ENCODE measurements at places on chromosomes 16 and 17.
A peak's percentile ranks its signal among the peaks of the same experiment; 100 is the strongest.

GRCh38 chr17:29568331-29569244 is at the start of gene TP53I13:
TSS of gene TP53I13 (plus strand) at chr17:29568701. CDS start at chr17:29568759, 58 bp downstream.
- peak; percentile 93 for DNase-seq

- peak; percentile 6 for DNase-seq
Measured at GRCh38 chr16:87042551-87043230, 274.5 kb downstream of the C16orf95 start.

- no peak for DNase-seq
Measured at GRCh38 chr16:57574646-57575467, 32.4 kb downstream of the ADGRG5 start.

- DNase-seq, result no peak
Measured at GRCh38 chr17:65130832-65131231, 6.3 kb upstream of the RGS9 start.

- DNase-seq, result no peak
Measured at GRCh38 chr16:81547194-81547938, 102.8 kb downstream of the CMIP start.

GRCh38 chr16:4876646-4877379 is 29.5 kb downstream of the UBN1 start:
- no peak for DNase-seq

- DNase-seq, result no peak
Measured at GRCh38 chr17:74552037-74552436, 6.1 kb upstream of the CD300C start.

GRCh38 chr17:8914554-8914953 is 47.1 kb upstream of the PIK3R6 start:
- DNase-seq, result no peak

- DNase-seq, result no peak
Measured at GRCh38 chr16:75048530-75048929, 49.7 kb downstream of the ZNRF1 start.

DNA sequence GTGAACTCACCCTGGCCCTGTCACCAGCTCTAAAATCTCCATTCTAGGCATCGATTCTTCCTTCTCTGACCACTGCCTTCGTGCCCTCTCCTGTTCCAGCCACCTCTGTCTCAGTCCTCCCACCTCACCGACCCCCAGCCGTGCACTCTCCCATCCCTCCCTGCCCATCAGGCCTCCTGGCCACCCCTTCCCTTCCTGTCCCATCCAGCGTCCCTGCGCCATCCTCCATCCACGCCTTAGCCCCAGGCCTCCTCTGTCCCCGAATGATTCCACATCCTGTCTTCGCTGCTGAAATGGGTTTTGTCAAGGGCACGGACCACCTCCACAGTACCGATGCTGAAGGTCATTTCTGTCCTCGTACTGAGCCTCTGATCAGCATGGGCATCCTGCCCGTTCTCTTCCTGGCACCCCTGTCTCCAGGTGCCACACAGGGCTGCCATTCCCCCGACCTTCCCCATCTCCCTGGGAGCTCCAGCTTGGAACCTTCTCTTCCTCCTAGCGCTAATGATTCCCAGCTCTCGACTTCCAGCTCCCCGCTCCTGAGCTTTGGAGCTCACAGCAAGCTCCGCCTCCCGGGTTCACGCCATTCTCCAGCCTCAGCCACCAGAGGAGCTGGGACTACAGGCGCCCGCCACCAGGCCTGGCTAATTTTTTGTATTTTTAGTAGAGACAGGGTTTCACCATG is 2.6 kb downstream of the TRIM65 start:
- no peak for DNase-seq

- peak; percentile 47 for DNase-seq
Measured at GRCh38 chr17:81534157-81535006, 6.2 kb downstream of the FSCN2 start.

DNA sequence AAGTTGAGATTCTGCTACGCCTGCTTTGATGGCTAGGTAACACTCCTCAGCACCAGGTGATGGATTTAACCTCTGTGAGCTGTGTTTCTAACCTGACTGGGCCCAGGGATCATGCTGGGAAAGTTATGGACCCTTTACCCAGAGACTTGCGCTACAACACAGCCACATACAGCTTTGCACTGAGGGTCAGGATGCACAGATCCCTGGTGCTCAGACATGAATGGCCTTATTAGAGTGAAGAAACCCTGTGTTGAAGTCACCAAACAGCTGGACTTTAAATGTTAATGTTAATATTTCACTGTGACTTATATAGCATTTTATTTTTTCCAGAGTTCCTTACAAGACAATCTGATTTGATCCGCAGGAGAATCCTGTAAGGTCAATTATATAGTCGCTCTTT is 114.3 kb downstream of the MSI2 start:
- DNase-seq, result no peak

DNA sequence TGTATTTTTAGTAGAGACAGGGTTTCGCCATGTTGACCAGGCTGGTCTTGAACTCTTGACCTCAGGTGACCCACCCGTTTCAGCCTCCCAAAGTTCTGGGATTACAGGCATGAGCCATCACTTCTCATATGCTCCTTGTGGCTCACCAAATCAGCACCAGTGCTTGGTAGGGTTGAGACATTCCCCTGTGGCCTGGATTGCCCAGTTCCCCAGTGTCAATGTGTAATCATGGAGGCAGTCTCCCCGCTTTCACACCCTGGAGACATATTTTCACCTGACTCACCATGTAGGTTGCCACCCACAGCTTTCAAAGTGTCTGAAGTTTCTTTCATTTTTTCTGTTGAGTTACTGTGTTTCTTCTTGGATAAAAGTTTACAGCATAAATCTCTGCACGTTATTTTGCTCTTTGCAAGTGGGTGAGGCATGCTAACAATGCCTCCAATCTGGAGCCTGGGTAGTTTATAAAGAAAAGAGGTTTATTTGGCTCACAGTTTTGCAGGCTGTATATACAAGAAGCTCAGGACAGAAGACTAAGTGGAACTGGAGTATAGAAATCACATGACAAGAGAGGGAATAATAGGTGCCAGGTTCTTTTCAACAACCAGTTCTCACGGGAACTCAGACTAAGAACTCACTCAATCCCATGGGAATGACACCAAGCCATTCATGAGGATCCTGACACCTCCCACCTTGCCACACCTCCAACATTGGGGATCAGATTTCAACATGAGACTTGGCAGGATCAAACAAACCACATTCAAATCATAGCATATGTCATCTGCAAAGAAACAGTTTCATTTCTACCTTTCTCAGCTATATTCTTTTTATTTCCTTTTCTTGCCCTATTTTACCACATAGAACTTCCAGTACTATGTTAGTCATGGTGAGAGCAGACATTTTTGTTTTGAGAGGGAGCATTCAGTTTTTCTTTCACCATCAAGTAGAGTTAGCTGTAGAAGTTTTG is 113.2 kb downstream of the PHKB start:
- DNase-seq, result no peak

DNA sequence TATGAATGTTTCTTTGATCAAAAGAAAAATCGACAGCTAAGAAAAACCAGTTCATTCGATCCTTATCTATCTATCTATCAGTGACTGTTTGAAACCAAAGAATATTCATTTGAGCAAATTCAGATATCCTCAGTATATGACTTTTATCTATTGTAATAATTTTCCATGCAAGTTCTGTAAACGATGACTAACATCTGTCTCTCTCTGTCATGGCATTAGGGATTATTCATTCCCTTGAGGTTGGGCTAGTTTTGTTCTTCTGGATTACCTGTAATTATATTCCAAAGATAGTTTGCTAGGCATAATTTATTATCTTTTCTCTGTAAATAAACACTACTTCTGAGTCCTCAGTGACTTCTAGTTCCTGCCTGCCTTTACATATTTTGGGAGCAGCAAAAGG is 497.7 kb upstream of the CDH11 start:
- no peak for DNase-seq

DNA sequence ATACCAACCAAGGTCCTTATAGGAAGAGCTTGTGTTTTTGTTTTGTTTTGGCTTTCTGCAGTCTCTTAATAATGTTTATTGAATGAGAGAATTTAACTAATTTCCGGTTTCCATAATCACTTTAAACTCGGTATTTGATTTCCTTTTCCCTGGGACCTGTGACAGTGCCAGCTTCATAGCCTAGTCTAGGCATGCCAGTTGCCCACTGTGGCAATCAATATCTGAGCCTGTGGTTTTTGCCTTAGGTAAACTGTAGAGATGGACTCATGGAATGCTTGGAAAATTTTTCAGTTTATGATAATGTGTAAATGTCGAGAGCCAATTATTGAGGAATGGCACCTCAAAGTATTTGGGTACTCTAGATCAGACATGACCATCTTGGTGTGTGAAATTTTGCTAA is 78.2 kb downstream of the FTO start:
- no peak for DNase-seq

DNA sequence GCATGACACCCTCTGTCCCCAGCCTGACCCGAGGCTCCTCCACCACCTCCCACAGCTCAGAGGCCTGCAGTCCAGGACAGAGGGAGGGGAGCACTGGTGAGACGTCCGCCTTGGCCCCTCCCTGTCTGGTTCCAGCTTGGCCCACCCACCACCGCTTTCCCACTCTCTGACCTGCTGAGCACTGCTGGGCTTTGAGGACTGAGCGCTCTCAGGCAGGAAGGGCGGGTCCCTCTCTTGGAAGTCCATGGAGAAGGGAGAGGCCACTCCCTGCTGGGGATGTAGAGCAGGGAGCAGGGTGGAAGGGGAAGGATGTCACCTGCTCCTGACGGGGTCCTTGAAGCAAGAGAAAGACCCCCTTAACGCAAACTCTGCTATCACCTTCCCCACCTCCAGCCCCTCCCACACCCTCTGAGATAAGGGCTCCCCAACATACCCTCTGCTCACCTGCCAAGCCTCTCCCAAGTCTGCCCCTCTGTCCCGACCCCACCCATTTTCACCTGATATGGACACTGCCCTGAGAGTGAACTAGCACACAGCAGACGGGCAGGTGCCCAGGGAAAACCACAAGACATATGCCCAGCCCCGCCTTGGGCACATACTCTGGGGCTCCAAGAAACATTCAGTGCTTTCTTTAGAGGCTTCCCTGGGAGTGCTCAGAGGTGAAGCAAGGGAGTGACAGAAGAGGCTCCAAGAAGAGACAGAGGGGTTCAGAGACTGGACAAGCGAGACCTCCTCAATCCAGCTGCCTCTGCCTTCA is 1.4 kb downstream of the OSBPL7 start:
- peak; percentile 37 for DNase-seq

- DNase-seq, result peak; percentile 71
Measured at GRCh38 chr17:37844158-37844976, 79.8 kb upstream of the TBC1D3K start.

DNA sequence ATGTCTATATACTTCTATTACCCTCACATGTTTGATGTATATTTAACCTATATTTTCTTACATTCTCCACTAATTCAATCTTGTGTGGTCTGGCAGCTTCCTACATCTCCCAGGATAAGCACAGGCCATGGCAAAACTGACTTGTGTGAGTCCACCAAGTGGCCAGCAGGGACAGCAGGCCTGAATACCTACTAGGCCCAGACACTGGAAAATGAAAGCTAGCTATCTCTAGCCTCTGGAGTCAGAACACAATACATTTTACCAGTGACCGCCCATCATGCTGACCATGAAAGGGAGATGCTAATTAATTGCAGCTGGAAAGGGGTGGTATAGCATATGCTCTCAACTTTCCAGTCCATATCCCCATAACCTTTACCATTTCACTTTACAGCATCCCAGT is 132.3 kb downstream of the PCTP start:
- DNase-seq, result no peak

DNA sequence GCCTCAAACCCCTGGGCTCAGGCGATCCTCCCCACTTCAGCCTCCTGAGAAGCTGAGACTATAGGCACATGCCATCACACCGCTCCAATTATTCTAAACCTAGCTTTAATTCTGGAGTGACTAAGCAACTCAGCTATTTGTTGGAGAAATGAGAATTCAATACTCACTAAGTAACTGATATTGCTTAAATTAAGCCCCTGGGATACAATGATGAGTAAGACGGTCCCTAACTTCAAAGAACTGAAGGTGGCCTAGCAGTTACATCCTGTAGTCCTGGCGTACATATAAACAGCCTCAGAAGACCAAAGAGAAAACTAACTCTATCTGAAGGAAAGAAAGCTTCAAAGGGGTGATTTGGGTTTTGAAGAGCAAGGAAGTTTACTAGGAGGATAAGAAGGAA is 25.0 kb downstream of the XPO6 start:
- no peak for DNase-seq

GRCh38 chr17:40344421-40345160 is 19.9 kb downstream of the GJD3 start:
- DNase-seq, result no peak

- peak; percentile 88 for DNase-seq
Measured at GRCh38 chr16:75379911-75380847, 53.1 kb downstream of the CFDP1 start.

GRCh38 chr16:89341697-89342694 is 124.5 kb downstream of the ZNF778 start:
- DNase-seq, result no peak

DNA sequence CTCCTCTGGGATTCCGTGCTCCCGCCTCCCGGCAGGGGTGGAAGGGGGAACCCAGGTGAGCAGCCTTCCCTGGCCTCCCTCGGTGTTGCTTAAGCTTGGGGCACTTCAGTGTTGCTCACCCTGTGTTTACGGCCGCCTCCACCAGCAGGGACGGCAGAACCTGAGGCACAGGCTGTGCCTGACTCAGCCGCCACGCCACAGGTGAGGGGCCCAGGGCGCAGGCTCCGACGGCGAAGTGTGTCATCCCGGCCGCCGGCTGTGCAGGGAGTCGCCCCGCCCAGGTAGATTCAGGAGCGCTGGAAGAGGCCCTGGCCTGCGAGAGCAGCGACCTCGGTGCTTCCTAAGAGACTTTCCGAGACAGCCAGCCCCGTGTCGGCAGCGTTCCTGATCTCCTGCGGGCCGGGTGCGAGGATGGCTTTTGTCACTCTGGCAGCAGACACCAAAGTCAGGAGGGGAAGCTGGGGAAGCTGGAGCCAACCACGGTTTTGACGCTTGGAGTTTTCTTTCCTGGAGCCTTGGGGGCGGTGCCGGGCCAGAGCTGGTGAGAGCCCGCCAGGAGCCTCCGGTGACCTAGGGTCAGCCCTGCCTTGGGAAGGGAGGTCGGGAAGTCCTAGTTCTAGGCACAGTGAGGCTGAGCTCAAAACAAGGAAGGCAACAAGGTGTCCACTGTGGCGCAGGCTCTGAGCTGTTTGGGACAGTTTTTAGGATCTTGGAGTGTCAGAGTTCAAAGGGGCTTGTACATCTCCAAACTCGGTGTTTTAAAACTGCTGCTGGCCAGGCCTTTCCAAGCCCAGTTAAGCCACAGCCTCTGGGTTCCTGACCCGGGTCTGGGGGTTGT is 2.1 kb downstream of the GSE1 start:
- no peak for DNase-seq

DNA sequence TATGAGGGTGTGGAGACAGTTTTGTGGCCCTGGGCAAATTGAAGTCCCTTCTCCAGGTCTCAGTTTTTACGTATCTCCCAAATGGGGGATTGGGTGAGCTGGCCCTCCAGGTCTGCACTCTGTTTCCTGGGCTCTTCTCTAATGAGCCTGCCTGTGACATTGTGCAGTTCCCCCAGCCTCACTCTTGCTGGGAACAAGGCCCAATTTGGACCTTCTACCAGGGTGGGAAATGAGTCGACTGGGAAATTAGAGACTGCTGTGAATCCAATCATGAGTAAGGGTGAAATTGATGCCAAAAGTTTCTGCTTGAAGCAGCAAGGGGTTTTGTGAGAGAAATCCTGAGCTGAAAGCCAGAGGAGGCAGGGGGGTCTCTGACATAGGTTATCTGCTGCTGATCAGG is 71.5 kb upstream of the KSR1 start:
- no peak for DNase-seq

GRCh38 chr17:58420827-58421226 is 3.5 kb upstream of the RNF43 start:
- no peak for DNase-seq

GRCh38 chr17:266701-267667 is 85.5 kb upstream of the DOC2B start:
- no peak for DNase-seq
